ENCODE measurements at places on chromosomes 7 and 10.

- DNase-seq, result peak; percentile 28
Observed at GRCh38 chr7:80411621-80412020, 100.2 kb downstream of the GNAT3 start.

DNA sequence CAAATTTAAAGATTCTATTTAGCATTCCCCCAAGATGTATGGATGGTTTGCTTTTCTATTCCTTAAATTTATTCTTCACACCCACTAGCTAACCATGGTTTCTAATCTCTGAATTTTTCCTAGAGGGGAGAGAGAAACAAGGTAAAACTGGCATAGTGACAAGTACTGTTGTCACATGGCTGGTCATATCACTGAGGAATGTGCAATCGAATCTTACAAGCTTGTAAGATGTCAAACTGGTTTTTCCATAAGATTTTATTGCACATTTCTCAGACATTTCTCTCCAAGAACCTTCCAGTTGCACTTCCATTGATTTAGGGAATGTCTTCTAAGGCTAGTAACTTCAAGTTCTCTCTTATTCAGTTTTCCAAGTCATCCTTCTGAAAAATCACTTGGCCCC is 89.8 kb downstream of the MBL2 start:
- no peak for DNase-seq

DNA sequence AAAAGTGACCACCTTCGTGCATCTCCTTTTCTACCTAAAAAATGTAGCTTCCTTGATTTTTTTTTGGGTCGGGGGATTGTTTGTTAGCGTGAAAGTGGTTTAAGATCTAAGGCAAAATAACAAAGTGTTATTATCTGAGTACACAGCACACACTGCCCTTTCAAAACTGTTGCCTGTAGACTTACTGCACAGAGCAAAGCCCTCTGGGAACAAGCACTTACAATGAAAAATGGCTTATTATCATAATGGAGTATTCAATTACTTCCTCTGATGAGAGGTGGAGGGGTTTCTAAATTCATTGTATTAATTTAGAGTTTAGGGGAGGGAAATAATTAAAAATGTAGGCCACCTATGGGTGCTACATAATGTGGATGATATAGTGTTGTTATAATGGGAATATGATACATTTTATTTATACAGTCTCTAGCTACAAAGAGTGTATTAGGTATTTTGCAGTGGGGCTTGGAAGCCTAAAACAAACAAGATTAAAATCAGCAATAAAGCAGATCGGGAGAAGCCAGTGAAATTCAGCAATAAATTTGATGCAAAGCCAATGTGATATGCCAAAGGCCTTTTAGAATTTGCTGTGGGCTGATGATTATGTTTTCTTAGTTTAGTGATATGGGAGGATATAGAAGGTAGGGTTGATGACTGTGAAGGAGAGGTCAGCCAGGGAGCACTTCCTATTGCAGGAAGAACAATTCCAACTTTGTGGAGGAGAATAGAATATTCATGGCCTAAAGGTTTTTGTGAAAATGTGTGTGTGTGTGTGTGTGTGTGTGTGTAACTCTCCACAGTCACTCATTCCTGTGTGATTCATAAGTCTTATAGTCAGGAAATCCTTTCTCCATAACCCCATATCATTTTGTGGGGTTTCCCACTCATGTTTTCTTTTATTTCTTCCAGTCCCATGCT is 17.7 kb upstream of the EXOC4 start:
- DNase-seq, result peak; percentile 3

GRCh38 chr7:37438906-37439652 is 9.6 kb downstream of the ELMO1 start:
- DNase-seq, result no peak

DNA sequence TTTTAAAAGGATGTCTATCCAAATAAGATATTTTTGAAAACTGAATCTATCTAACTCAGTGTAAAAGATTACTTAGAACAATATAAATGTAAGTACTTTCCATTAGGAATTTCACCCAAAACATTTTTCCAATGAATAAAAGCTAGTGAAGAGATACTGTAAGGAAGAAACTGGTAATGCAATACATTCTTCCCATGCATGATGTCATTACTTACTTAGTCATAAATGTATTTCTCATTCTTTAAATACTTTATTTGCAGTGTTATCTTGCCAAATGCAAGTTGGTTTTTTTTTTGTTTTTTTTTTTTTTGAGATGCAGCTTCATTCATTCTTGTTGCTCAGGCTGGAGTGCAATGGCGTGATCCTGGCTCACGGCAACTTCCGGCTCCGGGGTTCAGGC is 265.6 kb downstream of the PHF14 start:
- peak; percentile 80 for DNase-seq

DNA sequence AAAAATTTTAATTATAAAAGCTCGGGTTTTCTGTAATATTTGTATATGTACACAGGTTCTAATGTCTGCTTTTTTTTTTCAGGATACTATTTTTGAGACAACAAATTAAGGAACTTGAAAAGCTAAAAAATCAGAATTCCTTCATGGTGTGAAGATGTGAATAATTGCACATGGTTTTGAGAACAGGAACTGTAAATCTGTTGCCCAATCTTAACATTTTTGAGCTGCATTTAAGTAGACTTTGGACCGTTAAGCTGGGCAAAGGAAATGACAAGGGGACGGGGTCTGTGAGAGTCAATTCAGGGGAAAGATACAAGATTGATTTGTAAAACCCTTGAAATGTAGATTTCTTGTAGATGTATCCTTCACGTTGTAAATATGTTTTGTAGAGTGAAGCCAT is 57.9 kb upstream of the BAMBI start:
- DNase-seq, result no peak

- DNase-seq, result no peak
Observed at GRCh38 chr10:125151553-125152449, 8.6 kb downstream of the CTBP2 start.

DNA sequence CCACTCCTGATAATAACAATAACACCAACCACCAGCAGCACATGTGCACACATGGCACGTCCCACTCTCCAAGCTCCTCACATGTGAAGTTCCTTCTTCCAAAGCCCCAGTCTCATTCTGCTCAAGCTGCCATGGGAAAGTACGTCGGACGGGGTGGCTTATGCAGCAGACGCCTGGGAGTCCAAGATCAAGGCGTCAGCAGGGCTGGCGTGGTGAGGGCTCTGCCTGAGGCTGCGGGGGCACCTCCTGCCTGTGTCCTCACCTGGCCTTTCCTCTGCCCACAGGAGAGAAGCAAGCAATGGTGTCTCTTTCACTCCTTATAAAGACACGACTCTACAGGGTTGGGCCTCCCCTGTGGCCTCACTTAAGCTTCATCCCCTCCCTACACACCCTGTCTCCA is 68.8 kb upstream of the INSIG1 start:
- DNase-seq, result no peak

All from fibroblast of skin of scalp (primary cell).